ENCODE measurements at places on chromosomes 7 and 10.

DNA sequence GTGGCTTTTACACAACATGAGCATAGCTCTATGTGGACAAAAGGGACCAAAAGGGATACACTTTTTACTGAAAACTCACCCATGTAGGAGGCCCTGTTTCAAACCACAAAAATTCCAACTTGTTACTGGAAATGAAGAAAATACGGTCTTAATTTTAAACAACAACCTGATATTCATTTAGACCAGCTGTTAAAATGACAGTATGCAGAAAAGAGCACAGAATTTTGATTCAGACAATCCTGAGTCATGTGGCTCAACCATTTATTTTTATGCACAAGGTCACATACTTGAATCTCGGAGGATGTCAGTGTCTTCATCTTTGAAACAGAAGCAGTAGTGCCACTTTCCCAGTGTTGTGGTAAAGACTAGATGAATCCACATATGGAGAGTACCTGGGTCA, 426.5 kb upstream of the NFE2L3 start:
- no peak for DNase-seq

GRCh38 chr10:7301006-7301778, 109.6 kb downstream of the SFMBT2 start:
- no peak for DNase-seq

- peak; percentile 51 for DNase-seq
Observed at GRCh38 chr7:107874605-107875446, 16.2 kb upstream of the DLD start.

- DNase-seq, result no peak
Observed at GRCh38 chr7:147803606-147804005, 787.0 kb upstream of the C7orf33 start.

GRCh38 chr7:49894543-49894942, 121.1 kb downstream of the VWC2 start:
- DNase-seq, result no peak

Measured in fibroblast of gingiva (primary cell).